ENCODE measurements at places on chromosomes 7 and 10. TPM values are rescaled to one million over a fixed set of nuclear protein-coding genes. Genes with fewer than 3 reads are reported as not detected.

DNA sequence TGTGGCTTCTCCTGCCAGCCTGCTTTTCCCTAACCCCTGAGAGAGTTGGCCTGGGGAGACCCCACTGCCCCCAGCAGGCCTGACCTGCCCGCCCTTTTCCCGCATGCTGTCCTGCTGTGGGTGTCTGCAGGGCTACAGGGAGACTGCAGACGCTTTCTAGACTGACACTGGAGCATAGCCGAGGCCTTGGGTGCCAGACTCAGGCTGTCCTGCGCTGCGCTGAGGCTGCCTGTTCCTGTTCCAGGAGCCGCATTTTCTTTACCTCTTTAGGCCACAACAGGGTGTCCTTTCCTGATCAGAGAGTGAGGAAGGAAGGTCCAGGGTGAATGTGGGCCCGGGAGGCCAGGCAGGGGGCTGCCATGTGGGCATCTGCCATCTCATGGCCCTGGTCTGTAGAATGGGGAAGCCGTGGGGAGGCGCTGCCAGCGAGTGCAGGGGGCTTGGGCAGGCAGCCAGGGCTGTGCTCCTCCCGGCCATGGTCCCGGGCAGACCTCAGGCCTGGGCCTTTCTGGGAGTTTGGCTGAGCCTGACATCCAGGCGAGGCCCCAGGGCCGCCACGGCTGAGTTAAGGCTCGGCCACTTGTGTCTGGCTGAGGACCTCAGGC is 3.6 kb downstream of the PWWP2B start:
- DNase-seq: no peak

GRCh38 chr10:8088504-8088903 is 34.0 kb downstream of the GATA3 start:
- DNase-seq: no peak

Gene SKIDA1
- 0.71 TPM for total RNA-seq

DNA sequence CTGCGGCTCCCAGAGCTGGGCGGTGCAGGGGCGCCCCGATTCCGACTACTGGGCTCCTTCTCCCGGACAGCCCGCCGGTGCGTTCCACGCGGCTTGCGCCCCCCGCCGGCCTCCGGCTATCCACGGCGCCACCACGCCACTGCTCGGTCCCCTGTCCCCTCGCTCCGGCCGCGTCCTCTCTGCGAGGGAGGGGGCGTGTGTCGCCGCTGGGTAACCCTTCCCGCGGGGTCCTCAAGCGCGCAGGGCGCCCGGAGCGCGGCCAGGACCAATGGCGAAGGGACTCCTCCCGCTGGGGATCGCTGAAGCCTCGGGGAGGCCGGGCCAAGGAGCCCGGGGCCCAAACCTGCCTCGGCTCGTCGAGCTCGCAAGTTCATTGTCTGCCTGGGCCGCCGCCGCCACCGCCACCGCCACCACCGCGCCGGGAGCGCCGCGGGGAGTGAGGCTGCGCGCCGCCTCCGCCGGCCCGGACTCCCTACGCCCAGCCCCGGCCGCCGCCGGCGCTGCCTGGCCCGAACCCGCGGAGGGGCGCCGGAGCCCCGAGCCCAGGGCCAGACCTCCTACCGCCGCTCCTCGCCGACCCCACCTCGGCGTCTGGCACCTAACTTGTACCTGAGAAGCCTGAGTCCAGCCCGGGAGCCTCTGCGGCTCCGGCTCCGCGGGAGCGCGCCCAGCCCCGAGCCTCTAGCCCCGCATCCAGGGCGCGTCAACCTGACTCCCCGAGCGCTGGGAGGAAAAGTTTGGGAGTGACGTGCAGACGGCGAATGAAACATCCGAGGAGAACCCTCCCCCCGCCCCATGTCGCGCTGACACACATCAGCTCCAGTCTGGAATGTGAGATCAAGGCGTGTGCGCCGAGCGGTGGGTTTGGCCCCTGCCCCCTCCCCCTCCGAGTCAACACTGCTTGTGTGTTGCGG is at the start of gene CHST15:
TSS of gene CHST15 (minus strand) at position 739 of the 914 bp plus-strand sequence. CDS start 47,386 bp downstream, outside the sequence.
- no peak for DNase-seq

DNA sequence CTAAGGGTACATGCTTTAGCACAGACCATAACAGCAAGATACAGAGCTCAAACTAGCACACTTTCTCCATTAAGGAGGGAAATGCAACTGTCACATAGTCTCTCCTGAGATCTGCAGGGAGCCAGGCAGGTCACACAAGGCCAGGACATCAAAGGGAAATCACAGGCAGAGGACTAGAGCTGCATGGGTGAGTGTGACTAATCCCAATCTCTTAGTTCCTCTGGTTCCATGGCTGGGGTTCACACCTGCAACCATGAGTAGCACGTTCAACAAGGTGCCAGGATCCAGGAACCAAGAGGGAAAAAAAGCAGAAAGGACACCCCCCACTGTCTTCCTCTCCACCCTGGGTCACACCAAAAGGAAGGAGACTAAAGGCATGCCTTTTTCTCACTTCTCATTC is 296.5 kb upstream of the STEAP1 start:
- DNase-seq: no peak

All from thoracic aorta (tissue), 2 donors.